Neuronal stem cell (in vitro differentiated cells): ENCODE measurements at places on chromosomes 5 and 9.

GRCh38 chr5:23234197-23234596 is 273.2 kb upstream of the PRDM9 start:
- DNase-seq: no peak

DNA sequence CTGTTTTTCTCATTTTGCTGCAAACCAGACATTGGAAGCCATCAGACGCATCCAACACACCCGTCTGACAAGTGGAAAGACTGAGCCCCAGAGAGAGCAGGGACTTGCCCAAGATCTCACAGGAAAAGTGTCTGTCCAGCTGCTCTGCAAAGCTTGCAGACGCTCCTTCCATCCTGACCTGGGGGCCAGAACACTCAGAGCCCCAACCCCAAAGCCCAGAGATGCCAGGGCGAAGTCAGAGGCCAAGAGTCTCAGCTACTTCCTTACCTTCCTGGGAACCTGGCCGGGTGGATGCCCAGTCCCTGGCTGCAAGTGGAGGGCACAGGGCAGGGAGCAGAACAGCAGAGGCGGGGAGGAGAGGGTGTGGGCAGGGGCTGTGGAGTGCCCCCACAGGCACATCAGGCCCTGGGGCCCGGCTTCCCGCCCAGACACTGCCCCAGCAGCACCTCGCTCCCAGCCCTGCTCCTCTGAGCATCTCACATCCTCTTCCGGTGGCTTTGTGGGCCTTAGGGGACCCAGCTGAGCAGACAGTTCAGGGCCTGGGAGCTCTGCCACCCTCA is 9.7 kb upstream of the RALGDS start:
- no peak for DNase-seq

DNA sequence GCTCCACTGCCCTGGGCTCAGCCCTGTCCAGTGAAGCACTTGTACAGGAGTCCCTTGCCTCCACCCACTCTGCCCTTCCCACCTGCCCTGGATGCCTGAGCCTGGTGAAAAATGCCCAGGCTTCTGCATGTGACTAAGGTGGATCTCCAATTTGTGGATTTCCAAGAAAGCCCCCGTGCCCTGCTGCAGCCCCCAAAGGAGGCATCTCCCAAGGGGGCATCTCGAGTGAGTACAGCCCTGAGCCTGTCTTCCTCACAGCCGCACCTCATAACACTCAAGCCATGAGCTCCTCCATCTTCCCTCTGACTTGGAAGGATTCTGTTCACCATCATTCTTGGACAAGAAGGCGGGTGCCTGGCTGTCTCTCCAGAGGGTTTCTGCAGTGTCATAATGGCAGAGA is 158.0 kb upstream of the PPP1R26 start:
- no peak for DNase-seq

DNA sequence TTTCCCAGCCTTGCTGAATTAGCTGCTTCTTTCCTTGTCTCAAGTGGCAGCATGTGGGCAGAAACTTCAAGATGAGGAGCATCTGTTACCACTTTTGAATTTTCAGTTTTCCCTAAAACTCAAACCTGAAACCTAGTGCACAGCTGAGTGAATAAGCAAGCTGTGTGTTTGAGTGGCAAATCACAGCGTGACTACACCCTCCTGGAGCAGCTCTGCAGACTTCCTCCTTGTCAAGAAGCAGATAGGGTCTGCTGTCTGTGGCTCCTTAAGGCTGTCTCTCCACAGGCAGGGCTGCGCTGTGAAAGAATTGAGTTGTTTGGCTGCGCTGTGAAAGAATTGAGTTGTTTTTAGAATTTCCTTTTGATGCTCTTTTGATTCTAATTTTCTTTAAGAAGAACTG is 179.7 kb upstream of the HAPLN1 start:
- DNase-seq: no peak

- DNase-seq: no peak
These were observed 39.3 kb downstream of the PTCH1 start for GRCh38 chr9:95477441-95477840.

DNA sequence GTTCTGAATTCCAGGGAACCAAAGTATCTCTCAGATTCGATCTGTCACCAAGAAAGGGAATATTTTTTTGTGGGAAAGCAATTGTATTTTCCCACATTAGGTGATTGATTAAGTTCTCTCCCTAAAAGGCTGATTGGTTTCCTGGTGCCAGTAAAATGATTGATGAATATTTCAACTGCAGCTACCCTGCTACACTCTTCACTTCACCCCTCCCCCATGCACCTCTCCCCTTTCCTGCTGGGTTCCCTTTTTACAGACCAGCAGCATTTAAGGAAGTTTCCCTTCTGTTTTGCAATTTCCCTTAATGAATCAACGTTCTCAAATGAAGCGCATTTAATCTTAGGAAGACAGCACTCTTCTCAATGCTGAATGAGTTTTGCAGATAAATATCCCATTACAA is 13.1 kb downstream of the NR6A1 start:
- DNase-seq: no peak
